ENCODE measurements at places on chromosomes 13 and 19.
A peak's percentile ranks its signal among the peaks of the same experiment; 100 is the strongest.

DNA sequence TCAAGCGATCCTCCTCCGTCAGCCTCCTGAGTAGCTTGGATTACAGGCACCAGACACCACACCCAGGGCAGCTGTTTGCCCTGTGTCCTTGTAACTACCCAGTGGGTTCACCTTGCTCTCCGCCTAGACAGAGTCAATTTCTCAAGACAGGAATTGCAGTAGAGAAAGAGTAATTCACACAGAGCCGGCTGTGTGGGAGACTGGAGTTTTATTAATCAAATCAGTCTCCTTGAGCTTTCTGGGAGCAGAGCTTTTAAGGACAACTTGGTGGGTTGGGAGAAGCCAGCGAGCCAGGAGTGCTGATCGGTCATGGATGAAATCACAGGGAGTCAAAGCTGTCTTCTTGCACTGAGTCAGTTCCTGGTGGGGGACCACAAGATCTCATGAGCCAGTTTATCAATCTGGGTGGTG, 20.6 kb upstream of the ADGRE1 start:
- DNase-seq: no peak

DNA sequence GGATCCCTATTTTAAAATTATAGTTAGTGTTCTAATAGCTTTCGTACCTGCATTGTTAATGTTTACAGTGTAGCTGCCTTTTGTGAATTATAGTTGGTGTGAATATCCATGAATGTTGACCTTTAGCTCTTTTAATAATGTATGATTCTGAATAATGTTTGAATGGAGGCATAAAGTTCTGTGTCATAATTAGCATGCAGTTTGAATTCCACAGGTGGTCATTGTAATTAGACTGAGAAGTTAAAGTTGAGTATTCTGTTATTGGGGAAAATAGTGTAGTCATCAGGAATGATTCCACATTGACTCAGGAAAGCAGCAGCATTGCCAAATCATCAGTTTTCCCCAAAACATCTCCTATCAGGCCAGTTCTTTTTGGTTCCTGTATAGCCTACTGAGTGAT, 12.1 kb downstream of the GPR18 start:
- no peak for DNase-seq

GRCh38 chr19:33392341-33393285, 19.1 kb downstream of the CEBPG start:
- no peak for DNase-seq

DNA sequence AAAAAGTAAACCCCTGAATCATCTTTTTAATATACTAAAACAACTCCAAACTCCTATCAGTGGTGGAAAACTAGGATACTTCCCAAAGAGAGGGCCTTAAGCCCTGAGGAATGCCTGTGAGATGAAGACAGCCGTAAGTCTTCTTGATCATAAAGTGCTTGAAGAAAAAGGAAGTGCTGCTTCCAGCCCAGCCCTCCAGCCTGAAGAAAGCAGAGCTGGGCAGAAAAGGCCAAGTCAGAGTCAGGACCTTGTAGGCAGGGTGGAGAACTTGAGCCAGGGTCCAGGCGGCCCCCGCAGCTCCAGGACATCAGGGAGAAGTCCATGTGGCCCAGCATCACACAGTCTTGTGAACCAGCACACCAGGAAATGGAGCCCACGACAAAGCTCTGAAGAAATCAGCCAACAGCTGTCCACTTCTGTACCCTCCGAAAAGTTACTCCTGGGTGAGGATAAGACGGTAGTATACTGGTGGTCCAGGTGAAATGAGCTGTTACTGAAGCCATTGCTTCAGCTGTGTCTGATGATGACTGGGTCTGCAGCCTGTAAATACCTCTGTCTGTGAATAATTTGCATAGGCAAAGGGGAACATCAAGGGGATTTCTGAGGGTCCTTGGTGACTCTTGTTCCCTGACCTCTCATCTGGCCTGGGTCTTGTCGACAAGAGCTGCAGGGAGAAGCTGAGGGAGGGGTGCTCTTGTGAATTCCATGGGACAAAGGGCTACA, 18.7 kb upstream of the CRYL1 start:
- no peak for DNase-seq

GRCh38 chr19:53462861-53463260, 4.7 kb upstream of the ZNF813 start:
- no peak for DNase-seq

GRCh38 chr13:48492096-48492440, 40.8 kb downstream of the RCBTB2 start:
- DNase-seq: no peak

GRCh38 chr19:40719414-40719894, 2.5 kb downstream of the ITPKC start:
- DNase-seq: no peak

- DNase-seq: no peak
Observed at GRCh38 chr19:46068345-46069258, 27.8 kb upstream of the IGFL4 start.

- DNase-seq: no peak
Observed at GRCh38 chr13:72884101-72884500, 102.2 kb downstream of the PIBF1 start.

- no peak for DNase-seq
Observed at GRCh38 chr13:79354285-79354684, 51.8 kb downstream of the RBM26 start.

DNA sequence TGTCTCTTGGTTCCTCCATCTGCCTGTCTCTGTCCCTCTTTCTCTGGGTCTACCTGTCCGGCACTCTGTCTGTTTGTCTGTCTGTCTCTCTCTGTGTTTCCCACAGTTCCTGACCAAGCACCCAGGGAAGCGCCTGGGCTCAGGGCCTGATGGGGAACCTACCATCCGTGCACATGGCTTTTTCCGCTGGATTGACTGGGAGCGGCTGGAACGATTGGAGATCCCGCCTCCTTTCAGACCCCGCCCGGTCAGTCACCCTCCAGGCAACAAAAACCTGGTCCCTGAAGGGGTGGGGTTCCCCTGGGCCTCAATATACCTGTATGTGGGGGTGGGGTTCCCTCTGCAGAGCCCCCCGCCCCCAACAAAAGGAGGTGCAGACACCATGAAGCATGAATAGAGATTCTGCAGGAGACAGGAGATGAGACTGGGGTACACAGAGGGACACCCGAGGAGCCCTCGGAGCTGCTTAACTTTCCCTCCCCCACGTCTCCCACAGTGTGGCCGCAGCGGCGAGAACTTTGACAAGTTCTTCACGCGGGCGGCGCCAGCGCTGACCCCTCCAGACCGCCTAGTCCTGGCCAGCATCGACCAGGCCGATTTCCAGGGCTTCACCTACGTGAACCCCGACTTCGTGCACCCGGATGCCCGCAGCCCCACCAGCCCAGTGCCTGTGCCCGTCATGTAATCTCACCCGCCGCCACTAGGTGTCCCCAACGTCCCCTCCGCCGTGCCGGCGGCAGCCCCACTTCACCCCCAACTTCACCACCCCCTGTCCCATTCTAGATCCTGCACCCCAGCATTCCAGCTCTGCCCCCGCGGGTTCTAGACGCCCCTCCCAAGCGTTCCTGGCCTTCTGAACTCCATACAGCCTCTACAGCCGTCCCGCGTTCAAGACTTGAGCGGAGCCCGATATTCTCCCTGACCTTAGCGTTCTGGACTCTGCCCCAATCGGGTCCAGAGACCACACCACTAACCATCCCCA, 2.6 kb upstream of the CACNG7 start:
- peak; percentile 73 for DNase-seq

DNA sequence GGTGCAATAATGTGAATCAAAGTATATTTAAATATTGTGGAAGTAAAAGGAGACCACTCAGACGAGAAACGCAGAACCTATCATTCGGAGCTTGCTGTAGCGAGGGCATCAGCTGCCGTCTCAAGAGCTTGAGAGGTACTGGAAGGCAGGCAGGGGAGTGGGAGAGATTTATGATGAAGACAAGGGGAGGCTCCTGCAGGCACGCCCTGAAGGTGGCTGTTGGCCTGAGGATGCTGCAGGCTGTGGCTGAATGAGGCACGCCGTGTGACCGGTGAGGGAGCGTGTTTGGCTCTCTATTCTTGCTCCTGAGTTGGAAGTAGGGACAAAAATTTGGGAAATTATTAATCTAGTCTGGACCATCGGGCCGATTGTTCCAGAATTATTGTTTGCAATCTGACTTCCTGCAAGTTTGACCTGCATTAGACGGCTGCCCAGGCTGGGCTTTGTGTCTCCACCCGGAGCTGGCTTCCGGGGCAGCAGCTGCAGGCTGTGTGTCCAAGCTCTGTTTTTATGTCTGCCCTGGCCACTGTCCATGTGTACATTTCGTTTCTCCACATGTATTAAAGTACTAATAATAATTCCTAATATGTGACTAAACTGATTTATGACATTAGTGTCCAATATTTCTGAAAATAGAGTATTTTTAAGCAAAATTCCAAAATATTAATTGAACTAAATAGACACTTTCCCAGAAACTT, 91.1 kb upstream of the ANKRD10 start:
- DNase-seq: no peak

GRCh38 chr13:75864718-75865117, 228.6 kb downstream of the LMO7 start:
- DNase-seq: no peak

GRCh38 chr19:46387713-46388130, 25.6 kb downstream of the CCDC8 start:
- no peak for DNase-seq

GRCh38 chr19:6161271-6161850, 25.9 kb downstream of the ACSBG2 start:
- peak; percentile 77 for DNase-seq

DNA sequence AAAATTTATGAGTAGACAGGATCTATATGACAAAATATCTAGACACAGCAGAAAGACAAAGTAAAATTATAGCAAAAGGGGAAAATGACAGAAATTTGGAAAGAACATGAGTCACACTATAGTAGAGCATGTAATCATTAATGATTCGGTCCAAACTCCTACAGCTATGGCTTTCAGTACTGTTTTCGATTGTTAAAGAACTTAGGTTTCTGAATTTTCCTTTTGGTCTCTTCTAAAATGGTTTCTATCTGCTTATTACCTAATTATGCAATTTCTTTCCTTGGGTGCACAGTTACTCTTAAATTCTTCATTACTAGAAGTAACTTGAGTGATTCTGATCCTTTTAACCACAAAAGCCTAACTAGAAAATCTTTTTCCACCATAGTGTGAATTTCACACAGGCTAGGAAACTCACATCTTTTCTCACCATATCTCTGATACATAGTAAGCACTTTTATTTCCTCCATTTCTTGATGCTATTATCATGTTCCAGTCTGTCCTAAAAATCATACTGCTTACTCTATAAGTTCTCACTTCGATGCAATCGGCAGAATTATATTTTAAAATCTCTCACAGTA, 1101.4 kb downstream of the PCDH9 start:
- DNase-seq: no peak

- DNase-seq: no peak
Observed at GRCh38 chr13:98105929-98106336, 37.0 kb upstream of the FARP1 start.

DNA sequence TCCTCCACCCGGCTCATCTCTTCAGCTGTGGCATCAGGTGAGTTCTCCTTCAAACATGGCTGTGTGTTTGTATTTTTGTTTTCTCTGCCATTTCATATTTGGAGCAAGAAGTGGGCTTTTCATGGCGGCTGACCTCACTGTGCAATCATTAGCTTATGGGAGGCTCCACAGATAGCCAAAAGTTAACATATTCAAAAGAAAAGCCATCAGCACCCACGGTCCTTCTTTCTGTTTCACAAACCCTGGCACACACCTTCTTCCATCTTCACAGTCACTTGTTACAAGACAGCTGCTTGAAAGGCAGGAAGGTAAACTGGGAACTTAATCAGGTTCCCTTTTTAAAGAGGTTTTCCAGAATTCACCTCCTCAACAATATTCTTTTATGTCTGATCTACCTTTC, 69.3 kb upstream of the ATP12A start:
- DNase-seq: no peak

GRCh38 chr13:88472316-88472715, 801.1 kb downstream of the SLITRK5 start:
- DNase-seq: no peak

- no peak for DNase-seq
Observed at GRCh38 chr13:50149932-50150331, 134.7 kb downstream of the KCNRG start.

GRCh38 chr19:13101590-13102415, 855 bp downstream of the LYL1 start:
- DNase-seq: no peak

GRCh38 chr19:49019242-49019932, 2.5 kb upstream of the LHB start:
- peak; percentile 86 for DNase-seq

DNA sequence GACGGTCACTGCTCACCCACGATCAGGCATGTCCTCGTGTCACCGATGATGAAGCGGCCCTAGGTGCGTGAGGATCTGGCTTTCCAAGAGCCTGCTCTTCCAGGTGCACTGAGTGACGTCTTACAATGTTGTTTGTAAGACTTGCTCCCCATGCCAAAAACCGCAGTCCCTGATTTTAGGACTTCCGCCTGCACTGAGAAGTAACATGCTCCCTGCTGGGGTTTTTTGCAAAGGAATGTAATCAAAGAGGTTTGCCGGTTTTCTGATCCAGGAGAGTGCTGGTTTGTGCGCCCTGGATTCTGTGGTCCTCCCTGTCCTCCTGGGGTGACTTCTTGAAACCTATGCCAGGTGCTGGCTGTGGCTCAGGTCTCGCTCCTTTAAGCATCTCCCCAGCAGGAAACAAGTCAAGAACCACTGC, 38.8 kb downstream of the MYO9B start:
- peak; percentile 66 for DNase-seq

DNA sequence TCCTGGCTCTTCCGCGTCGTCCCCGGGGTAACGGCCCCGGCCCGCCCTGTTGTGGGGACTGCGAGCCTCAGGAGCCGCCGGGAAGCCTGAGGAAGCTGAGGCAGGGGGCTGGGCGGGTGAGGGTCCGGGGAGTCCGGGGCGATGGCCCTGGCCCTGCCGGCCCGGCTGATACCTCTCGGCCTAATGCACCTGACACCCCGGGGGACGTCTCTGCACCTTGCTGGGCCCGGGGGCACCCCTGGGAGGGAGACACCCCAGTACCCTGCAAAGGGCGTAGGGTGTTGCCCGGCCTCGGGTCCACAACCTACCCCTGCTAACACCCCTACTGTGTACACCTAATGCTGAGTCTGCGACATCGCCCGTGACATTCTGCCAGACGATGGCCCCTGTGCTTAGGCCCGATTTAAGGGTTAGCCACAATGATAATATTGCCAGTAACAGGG, 410 bp downstream of the PIN1 start:
- DNase-seq: no peak

All from H9 (cell line).